ENCODE measurements at places on chromosomes 16 and 17.

GRCh38 chr17:65656390-65657250 lies 95.2 kb upstream of the AXIN2 start:
- no peak for DNase-seq

DNA sequence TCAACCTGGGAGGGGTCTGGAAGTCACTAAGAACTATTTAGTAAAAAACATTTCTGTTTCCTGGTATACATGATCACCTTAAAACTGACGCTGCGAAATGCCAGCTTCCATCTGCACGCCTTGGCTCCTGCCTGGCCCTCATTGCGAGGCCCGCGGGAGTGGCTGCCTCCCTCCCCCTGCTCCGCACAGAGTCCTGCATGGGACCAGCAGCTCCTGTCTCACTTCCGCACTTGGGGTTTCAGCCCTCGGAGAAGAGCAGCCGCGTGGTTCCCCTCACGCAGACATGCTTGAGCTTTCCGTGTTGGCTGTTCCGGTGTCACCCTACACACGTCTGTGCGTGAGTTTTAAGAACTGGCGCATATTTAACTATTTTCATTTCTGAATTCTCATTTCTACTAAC lies 18.4 kb downstream of the MTHFSD start:
- DNase-seq = no peak

DNA sequence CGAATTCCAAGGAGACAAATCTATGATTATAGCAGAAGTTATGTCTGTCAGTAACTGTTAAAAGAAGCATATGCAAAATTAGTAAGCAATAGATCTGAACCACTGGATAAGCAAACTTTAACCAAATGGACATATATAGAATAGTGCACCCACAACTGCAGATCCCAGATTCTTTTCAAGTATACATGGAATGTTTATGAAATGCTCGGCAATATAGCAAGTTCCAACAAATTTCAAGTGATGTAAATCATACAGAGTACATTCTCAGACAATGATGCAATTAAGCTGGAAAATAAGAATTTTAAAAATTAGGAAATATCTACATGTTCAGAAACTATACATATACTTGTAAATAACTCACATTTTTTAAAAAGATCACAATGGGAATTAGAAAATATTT lies 8.4 kb upstream of the HELZ start:
- DNase-seq = no peak

GRCh38 chr17:79651266-79651665 lies 40.4 kb upstream of the RBFOX3 start:
- DNase-seq = no peak

DNA sequence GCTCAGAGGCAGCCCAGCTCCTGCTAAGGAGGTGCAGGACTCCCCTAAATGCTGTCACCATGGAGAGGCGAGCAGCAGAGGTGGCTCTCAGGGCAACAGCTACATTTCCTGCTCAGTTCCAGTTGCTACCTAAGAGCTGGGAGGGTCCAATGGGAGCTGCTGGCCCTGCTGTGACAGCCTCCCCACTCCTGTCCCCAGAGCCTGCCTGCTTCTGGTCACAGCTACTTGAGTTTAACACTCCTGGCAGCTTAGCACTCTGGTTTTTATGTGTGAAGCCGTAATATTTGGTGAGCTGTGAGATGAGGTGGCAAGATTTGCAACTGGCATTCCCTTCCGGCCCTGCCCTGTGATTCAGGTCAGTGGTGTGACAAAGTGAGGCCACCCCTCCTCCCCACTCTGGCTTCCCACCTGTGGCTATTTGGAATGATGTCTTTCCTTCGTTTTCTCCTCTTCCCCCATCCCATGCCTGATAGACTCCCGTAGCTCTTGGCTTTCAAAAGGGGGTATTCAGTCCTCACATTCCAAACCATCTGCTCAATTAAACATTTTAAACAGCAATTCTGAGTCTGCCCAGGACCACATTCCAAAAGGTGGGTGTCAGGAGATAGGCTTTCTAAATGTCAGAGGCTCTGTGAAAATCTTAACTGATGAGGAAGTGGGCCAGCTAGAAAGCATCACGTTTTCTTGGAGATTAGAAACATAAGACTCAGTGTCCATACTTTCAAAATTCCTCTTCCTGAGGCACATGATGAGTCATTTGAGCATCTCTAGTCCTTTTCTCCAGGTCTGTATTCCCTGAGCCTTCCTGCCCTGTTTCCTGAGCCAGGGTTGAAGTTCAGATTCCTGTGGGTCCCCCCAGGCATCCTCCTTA lies 42.6 kb upstream of the SKAP1 start:
- DNase-seq = no peak

DNA sequence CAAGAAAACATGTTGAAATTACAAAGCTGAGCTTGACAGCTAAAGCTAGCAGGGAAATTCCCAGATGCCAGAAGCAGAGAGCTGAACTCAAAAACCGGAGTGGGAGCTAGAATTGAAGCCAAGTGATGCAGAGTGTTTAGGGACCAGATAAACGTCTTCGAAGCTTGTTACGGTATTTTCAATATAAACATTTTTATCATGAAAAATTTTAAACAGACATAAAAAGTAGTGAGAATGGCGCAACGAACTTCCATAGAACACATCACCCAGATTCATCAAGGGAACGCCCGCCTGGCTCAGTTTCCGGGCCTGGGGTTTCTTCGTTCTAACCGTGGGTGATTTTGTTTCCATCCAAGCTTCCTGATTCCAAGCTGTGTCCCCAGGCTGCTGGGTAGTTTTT lies 18.1 kb downstream of the SPNS2 start:
- no peak for DNase-seq

GRCh38 chr17:38654411-38655398 lies 20.1 kb downstream of the EPOP start:
- no peak for DNase-seq

DNA sequence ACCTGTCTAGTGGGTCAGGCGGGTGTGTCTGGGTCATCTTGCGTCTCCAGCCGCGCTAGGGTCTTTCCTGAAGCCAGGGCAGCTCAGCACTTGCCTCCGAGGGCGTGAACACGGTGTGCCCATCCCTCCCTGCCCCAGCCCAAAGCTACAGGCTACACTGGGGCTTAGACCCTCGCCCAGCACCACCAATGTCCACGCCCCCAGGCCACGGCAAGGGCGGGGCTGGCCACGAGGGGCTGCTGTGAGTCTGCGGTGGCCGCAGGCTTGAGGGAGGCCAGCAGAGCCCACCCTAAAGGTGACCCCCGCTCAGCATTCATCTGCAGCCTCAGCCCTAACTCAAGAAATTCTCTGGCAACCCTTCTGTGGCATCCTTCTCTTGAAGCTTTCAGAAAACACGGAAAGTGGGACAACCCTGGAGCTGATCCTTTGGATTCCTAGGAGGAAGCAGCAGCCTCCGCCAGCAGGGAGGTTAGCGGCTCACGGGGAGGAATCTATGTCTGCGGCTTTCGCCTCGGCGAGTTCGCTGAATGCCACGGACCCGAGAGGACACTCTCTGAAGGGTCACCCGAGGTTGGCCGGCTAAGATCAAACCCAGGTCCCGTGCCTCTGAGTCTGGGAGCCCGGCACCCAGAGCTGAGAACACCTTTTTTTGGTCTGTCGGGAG lies 41.7 kb downstream of the TIMM22 start:
- DNase-seq = no peak

DNA sequence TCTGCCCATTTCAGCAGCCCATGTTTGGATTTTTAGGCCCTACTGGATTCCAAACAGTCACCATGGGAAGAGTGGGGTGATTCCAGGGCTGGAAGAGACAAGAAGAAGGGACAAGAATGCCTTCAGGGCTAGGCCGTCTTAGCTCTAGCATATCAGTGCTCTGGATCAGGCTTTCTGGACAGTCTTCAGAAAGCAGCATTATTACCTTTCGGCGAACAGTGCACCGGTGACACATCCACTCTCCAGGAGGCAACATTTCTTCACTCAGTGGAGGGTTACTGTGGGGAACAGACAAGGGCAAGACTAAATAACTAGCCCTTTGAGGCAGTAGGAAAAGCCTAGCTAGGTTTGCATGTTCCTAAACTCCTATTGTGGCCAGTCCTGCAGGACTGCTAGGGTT lies 23.9 kb upstream of the DHRS13 start:
- DNase-seq = no peak

GRCh38 chr17:58630883-58631522 lies 60.8 kb downstream of the TEX14 start:
- DNase-seq = no peak

GRCh38 chr17:77723071-77723908 lies 235.2 kb upstream of the TNRC6C start:
- no peak for DNase-seq

GRCh38 chr16:71259086-71259485 lies 28.6 kb upstream of the HYDIN start:
- no peak for DNase-seq

DNA sequence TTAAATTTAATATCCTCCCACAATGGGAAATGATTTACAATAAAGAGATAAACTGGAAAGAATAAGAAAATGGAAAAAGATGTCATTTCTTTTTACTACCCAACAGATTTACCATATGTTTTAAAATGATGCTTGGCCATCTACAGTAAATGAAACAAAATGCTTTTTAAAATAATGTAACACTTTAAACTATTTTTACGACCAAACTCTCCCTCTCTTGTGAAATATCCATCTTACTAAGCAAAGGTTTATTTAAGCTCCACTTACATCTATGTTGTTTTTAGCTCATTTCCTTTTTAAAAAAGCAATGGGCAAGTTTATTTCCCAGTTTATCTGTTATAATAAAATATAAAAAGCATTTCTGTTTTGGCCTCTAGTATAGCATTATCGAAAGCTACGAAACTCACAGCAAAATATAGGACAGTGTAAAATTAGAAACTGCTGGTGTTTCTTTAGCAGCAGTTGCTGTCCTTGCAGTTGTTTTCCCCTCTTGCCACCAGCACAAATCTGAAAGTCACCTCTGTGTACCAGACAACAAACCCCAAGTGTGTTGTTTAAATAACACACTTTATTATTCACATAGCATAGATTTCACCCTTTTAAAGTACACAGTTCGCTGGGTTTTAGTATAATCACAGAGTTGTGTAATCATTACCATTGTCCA lies 195.1 kb downstream of the CDRT15L2 start:
- no peak for DNase-seq

DNA sequence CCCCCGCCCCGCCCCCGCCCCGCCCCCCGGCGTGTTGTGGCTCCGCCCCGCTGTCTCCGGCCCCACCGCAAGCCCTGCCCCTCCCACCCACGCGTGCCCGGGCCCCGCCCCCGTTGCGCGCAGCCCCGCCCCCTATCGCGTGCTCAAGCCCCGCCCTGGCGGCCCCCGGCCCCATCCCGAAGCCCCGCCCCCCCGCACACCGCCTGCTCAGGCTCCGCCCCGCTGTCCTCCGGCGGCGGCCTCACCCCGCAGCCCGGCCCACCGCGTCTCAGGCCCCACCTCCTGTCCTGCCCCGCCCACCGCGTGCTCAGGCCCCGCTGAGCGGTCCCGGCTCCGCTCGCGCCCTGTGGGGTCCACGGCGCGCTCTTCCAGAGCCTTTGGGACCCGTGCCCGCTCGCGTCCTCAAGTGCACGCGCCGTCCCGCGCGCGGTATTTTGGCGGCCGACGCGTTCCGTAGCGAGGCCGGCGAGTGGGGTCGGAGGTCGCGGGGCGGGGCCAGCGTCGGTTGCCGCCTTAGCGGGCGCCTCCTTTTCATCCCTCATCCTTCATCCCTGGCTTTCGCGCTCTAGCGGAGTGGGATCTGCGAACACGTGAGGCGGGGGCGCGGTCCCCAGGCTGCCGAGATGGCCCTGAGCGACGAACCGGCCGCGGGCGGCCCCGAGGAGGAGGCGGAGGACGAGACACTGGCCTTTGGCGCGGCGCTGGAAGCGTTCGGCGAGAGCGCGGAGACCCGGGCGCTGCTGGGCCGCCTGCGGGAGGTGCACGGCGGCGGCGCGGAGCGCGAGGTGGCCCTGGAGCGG lies at the start of gene TBCD:
TBCD (plus strand) TSS at position 495 of the 800 bp plus-strand sequence; CDS start at position 624, 129 bp downstream.
- peak; percentile 55 for DNase-seq

DNA sequence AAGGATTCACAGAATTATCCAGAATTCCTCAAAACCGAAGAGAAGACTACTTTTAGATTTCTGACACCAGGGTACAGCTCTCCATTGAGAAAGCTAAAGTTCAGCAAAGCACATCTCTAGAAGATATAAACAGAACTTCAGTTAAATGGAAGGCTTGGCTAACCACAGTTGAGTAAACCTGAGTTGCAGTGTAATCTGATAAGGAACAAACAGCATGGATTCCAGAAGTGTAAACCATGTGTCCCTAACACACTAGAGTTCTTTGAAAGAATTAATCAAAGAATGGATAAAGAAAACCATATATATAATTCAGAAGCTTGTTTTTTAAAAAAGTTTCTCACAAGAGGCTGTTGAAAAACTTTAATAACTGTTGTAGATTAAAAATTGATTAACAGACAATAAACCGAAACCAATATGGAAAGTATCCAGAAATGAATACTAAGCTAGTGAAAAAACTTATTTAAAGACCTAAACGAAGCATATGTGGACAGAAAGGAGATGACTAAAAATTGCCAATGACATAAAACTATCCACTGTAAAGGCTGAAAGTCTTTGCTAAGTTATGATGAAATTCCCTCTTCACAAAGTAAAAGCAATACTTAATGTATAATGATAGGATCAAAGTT lies 4.3 kb downstream of the RNF43 start:
- DNase-seq = no peak

Data from omental fat pad (tissue), 4 donors.